ENCODE measurements at places on chromosomes 11 and 22. TPM values are rescaled to one million over a fixed set of nuclear protein-coding genes. Genes with fewer than 3 reads are reported as not detected.

DNA sequence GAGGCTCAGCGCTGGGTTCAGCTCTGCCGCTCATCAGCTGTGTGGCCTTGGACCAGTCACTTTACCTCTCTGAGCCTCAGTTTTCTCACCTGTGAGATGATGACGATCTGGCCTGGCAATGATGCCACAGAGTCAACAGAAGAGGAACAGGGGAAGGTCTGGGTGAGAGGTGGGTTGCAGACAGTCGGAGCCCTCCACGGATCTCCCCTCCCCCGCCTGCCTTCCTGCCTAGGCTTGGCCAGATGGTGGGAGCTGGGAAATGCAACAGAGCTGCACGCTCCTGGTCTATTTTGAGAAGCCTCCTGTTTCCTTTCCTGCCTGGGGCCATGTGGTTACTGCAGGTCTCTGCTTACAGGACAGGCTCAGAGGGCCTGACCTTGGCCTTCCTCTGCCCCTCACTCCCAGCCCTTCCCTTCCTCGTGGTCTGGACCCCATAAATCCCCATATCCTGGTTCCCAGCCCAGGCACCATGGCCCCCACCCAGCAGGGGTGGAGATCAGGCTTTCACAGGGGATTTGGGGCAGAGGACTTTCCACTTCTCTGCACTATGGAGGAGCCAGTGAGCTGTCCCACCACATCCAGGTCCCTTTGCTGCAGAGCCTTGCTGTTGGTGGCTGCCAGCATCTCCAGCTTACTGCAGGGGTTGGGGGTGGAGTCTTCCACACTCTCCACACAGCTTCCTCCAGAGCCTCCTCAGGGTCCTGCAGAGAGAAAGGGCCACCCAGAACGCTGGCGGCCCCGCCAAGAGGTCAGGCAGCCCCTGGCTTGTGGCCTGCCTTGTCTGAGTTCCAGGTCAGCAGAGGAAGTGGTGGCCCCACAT, 46.9 kb downstream of the C11orf96 start:
- peak; percentile 67 for DNase-seq

OR51A2 gene
- not detected for polyA plus RNA-seq

- no peak for DNase-seq
These were observed 53.4 kb upstream of the CCND1 start for GRCh38 chr11:69587454-69588090.

GRCh38 chr11:71999362-71999761, 653 bp downstream of the IL18BP start:
- no peak for DNase-seq

DNA sequence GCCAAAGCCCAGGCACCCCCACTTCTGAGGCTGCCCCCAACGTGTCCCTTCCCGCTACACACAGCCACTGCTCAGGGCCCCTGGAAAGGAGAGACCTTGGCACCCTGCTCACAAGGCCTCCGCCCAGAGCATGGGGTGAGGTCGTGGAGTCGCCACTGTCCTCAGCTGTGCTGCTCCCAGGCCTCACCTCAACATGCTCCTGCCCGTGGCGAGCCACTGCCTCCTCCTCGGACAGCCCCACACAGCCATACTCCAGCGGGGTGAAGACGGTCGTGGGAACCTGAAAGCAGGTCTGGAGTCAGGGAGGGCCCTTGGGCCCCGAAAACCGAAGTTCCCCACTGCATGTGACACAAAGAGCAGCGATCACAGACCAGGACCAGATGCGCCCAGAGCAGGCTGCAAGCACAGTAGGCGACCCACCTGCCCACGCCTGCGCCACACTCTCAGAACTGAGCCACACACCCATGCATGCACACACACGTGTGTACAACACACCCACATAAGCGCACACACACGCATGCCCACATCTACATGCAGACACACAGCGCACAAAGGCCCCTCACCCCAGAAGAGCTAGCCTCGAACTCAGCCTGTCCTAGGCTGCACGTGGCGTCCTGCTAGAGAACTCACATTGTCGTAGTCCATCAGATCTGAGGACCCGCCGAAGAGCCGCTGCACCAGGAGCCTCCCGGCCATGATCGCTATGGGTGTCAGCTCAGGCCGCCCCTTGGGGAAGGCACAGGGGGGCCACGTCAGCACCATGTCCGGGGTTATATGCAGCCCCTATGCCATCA, 25.5 kb upstream of the GNB1L start:
- DNase-seq, result no peak

- no peak for DNase-seq
These were observed 32.8 kb upstream of the SCUBE1 start for GRCh38 chr22:43375951-43376455.

- DNase-seq, result no peak
These were observed 38.1 kb downstream of the GNB1L start for GRCh38 chr22:19816372-19817119.

GRCh38 chr11:74169738-74170458, 904 bp downstream of the C2CD3 start:
- no peak for DNase-seq

GRCh38 chr11:109267293-109268095, 154.5 kb upstream of the C11orf87 start:
- no peak for DNase-seq

DNA sequence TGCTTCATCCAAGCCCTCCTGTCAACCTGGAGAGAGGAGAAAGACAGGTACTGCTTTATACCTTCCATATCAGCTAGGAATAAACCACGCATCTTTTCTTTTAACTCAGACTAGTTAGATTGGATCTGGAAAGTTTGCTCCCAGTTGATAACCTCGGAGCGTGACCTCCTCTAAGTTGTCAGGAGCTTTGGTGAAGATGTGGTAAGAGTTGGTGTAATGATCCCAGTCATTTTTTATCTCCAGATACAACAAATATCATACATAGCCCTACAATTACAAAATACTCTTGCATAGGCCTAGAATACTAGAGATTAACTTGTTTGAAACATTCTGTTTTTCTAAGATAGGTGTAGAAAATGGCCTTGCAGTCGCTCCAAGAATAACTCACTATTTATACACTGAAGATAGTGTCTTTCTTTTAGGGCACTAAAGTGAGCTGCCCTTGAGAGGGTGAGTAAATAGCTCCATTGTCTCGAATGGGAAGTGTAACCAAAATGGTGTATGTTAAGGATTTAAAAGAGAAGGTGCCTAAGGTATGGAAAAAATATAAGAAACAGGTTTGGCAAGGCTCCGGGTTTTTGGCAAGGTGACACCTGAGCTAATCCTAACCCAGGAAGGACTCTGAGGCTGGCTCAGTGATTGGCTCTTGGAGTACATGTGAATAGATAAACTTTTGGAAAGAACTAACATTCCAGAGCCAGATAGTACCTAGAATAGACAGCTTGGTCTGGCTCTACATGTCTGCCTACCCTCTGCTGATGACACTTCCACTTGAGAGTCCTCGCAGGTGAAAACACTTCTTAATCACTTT, 59.4 kb downstream of the GLYATL1 start:
- no peak for DNase-seq

DNA sequence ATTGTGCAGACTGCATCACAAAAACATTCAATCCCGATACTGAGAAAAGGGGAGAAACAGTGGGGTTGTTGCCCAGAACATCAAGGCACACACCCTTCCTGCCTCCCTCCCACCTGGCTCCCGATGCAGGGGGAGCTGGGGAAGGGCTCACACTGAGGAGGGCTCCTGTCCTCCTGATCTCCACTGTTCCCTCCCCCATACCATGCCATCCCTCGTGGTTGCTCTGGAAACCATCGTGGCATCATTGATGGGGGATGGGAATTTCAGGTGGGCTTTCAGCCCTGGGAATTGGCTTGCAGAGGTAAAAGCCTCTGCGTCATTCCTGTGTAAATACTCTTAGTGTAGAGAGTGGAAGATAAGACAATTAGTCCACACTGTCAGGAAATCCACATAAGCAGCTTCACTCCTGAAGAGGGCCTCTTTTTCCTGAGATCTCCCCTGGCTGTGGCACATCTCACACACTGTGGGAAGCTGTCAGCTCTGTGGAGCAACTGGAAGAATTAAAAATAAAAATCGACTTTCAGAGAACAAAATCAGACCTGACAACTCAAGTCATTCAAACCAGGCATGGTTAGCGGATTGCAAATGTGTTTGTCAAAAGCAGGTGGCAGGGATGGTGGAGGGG, 176.0 kb downstream of the CHST1 start:
- DNase-seq, result no peak

DNA sequence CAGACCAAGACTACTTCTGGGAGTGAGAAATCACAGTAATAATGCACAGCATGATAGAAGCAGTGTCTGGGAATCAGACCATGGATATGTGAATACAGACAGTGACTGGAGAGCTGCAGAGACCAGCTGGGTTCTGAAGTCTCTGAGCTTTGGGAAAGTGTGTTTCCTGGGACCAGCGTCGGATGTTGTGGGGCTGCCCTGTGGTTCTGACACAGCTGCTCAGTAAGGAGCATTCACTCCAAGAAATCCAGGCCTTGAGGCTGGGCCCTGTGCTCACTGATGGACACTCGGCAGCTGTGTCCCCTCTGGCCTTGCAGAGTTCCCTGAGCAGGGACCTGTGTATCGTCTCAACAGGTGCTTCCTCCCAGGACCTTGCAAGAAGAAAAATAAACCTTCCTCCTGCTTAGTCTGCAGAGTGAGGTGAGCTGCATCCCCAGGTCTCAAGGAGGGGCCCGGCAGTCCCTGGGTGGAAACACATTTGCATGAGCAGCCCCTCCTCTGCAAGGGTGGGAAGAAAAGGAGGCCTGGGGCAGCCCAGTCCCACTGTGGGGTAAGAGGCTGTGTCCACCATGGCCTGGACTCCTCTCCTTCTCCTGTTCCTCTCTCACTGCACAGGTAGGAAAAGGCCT, 107.9 kb downstream of the VPREB1 start:
- DNase-seq, result no peak

GSC2 gene
- not detected for polyA plus RNA-seq

DNA sequence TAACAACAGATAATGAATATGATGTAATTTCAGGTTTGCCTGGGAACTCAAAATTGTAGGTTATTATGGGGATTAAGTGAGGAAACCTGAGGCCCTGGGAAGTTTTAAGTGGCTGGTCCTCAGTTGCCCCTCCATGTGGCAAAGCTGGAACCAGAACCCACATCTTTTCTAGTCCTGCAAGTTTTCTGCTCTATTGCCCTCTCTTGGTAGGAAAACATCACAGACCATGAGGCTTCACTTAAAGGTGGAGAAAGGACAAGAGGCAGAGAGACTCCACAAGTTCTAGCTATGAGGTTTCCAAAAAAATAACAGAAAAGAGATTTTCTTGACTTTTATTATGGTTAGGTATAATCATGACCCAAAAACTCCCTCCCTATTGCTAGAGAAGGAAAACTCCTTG, 115.5 kb upstream of the DDI1 start:
- DNase-seq, result no peak

- DNase-seq, result no peak
These were observed 98.2 kb upstream of the SLC6A5 start for GRCh38 chr11:20501252-20501651.

- no peak for DNase-seq
These were observed 2.2 kb upstream of the SLC6A5 start for GRCh38 chr11:20597154-20597679.

GRCh38 chr22:47919001-47919441, 1156.6 kb downstream of the TBC1D22A start:
- no peak for DNase-seq

DNA sequence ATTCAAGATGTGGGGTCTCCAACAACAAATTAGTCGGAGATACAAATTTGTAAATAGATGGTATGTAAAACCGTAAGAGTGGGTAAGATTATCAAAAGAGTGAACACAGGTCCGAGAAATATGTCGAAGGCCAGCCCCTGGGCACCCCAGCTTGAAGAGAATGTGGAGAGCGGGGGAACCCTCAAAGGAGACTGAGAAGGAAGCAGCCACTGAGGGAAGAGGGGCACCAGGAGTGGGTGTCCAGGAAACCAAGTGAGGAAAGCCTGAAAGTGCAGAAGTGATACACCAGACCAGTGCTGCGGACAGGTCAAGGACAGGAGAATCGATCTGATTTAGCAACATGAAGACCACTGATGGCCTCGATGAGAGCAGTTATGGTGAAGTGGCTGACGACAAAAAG, 14.4 kb downstream of the APOL5 start:
- no peak for DNase-seq

NDUFC2 gene
- 151 TPM for polyA plus RNA-seq

NRGN gene
- 7.1 TPM for polyA plus RNA-seq

ARHGAP32 gene
- 13.1 TPM for polyA plus RNA-seq

DNA sequence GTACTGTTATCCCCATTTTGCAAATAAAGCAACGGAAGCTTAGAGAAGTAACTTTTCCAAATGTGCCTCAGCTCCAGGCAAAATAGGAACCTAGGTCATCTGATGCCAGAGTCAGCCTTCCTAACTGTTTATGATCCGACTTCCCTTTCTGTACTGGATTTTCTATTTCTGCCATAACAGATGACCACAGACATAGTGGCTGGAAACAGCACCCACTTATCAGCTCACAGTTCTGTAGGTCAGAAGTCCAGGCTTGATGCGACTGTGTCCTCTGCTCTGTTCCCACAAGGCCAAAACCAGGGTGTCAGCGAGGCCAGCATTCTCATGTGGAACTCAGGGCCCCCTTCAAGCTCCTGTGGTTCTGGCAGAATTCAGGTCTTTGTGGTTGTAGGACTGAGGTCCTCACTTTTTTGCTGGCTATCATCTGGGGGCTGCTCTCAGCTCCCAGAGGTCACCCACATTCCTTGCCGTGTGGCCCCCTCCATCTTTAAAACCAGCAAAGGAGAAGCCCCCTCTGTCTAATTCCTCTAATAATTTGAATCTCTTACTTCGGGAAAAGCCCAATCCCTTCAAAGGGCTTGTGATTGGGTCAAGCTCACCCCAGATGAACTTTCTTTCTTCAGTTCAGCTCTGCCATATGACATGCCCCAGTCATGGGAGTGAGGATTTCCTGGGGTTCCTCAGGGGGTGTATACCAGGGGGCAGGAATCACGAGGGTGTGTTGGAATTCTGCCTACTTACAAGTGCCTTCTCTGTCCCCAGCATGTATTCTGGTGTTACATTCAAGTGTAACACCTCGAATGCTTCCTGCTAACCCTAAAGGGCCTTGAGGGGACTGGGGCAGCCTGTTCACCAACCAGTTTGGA, 15.3 kb downstream of the KCNJ5 start:
- DNase-seq, result no peak

C11orf97 gene
- polyA plus RNA-seq, result not detected

GRCh38 chr11:47359586-47359985, 7.1 kb upstream of the MYBPC3 start:
- no peak for DNase-seq

LGR4 gene
- 32.3 TPM for polyA plus RNA-seq

APOC3 gene
- polyA plus RNA-seq, result 1.2 TPM

Measured in muscle of arm (tissue), 14 donors.